NCI-H1930 (cell line): ENCODE measurements at places on chromosomes 16 and 17.

DNA sequence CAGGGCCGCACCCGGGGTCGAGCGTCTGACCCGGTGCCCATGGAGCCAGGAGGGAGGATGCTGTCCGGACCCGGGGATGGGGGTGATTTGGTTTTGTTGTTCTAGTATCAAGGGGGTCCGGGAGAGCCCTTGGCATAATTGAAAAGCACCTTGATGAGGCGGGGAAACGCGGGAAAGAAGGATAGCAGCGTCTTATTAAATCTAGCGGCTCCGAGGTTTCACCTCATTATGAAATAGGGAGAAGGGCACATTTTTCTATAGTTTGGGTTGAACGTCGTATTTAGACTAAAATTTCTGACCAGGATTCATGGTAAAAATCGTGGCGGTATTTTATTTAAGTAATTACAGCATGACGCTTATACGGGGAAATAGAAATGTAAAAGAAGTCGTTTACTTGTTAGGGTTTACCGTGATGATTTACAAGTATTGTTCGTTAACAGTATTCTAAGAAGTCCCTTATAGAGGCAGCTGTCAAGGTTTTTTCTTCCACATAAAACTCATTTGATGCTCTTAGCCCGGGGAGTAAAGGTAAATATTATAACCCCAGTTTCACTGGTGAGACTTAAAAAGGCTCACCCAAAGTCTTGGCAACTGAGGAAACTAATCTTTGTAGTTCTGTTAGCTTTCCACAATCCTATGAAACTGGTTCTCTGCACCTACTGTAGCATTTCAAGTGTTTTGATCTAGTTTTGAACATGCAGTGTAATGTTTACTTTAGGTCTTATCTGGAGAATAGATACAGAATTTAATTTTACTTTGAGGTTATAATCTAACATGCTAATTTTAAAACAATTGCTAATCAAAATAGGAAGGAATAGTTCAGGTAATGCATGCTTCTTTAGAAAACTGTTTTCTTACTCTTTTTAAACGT is 756 bp downstream of the LUC7L3 start:
- no peak for DNase-seq

GRCh38 chr16:61812251-61812650 is 224.0 kb downstream of the CDH8 start:
- no peak for DNase-seq

DNA sequence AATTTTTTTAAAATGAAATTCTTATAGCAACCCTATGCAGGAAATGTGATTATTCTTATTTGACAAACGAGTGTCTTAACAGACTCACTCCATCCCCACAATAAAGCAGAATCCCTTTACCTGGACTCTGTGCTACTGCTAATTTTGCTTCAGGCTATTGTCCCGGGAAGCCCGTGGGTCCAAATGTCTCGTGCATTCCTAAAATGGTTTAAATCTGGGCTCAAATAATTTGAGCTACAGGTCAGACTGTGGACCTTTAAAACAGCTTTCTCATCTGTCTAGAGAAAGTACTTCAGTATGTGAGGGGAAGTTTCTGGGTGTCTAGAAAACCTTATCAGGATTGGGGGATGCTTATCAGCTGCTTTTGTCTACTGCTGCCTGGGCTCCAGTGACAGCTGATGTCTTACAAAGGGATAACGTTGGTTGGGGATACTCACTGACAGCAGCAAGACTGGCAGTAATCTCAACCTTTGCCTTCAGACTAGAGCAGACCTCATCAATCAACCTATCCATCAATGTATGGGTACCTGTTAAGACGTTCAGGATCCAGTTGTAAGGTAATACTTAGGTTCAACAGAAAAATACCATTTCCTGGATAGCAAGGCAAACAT is 197.9 kb upstream of the CDH11 start:
- DNase-seq = no peak

DNA sequence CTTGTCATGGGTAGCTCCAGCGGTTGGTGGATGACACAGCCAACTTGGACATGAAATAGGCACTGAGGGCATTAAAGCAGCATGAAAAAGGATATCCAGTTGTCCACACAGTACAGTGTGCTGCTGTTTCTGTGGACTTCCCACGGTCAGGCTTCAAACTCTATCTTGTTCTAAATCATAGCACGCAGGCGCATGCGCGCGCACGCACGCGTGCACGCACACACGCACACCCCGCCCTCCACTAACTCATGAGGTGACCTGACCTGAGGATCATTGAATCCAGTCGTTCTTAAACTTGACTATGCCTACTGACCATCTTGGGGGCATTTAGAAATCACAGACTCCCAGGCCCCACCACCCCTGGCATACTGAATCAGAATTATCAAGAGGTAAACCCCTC is 361.4 kb downstream of the CA10 start:
- no peak for DNase-seq

DNA sequence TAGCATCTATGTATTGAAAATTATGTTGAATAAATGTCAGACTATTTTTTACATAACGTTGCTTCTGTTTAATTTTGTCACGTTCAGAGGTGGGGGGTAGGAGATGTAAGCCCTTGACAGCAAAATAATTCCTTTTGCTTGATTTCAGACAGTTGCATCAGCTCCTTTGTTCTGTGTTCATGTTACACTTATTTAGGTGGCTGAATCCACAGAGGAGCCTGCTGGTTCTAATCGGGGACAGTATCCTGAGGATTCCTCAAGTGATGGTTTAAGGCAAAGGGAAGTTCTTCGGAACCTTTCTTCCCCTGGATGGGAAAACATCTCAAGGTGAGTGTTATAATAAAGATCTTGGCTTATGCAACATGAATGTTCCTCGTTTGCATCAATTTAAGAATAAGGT is 4.5 kb downstream of the HERPUD1 start:
- peak; percentile 74 for DNase-seq

DNA sequence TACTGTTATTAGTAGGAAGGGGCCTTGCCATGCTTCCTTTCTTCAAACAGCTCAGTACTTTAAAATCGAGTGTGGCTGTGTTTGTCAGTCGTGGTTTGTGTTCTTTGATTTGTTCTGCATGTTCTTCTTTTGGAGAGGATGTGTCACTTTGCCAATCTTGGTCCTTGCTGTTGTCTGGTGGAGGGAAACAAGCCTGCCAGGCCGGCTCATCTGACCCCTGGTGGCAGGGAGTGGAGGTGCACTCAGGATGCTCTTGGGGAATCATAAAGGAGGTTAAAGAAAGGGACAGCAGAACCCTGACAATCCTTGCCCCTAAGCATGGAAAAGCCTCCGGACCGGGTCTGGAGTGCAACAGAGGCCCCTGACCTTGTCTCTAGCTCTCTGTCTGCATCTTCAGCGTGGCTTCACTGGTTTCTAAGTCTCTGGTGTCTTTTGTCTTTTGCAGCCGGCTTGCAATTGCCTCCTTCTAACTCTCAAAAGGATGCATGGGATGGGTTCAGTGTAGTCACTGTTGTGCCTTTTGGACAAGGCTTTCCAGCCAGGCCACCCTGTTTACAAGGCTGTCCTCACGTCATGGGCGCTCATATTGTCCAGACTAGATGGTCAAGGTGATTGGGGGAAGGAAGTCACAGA is 135.8 kb downstream of the WWOX start:
- DNase-seq = peak; percentile 39
